Astrocyte of the spinal cord (primary cell): ENCODE measurements at places on chromosomes 1 and 21.

- peak; percentile 47 for DNase-seq
These were observed 4.8 kb downstream of the MX2 start for GRCh38 chr21:41366522-41367151.

- peak; percentile 39 for DNase-seq
These were observed 509 bp downstream of the ADAMTS4 start for GRCh38 chr1:161198194-161198896.

- no peak for DNase-seq
These were observed 50.5 kb upstream of the PRELP start for GRCh38 chr1:203424861-203425662.

DNA sequence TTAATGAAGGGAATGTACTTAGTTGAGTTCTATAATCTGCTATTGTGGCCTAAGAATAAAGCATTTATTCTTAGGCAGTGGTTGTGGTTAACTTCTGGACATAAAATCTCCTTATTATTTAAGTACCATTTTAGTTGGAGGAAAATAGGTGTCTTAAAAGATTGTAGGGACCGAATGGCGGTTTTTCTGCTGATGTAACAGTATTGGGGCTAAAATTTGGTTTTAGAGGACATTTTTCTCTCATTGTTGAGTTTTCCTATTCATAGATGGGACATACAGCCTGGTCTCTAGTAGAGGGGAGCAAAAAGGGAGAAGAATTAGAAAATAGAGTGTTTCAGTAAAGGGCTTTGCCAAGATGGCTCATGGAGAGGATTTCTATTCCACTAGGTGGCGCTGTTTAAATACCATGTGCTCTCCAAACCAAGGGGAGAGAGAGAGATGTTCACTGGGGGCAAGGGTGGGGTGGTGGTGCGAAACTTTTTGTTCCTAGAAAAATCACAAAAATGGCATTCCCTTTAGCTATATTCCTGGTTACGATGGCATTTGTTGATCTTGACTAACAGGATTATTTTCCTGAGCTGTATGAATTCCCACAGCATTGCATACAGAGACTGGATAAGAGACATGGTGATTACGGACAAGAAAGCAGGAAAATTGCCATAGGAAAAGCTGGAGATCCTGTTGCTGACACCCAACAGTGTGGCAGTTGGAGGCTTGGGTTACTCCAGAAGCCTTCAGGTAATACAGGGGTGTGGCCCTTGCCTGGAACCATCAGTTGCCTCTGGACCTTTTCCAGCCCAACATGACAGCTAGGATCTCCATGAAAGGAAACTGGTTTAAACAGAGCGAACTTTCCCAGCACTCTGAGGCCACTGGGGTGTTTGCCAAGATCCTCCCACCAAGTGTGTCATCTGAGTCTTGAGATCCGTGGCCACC lies 18.2 kb upstream of the FCGR2A start:
- peak; percentile 46 for DNase-seq

DNA sequence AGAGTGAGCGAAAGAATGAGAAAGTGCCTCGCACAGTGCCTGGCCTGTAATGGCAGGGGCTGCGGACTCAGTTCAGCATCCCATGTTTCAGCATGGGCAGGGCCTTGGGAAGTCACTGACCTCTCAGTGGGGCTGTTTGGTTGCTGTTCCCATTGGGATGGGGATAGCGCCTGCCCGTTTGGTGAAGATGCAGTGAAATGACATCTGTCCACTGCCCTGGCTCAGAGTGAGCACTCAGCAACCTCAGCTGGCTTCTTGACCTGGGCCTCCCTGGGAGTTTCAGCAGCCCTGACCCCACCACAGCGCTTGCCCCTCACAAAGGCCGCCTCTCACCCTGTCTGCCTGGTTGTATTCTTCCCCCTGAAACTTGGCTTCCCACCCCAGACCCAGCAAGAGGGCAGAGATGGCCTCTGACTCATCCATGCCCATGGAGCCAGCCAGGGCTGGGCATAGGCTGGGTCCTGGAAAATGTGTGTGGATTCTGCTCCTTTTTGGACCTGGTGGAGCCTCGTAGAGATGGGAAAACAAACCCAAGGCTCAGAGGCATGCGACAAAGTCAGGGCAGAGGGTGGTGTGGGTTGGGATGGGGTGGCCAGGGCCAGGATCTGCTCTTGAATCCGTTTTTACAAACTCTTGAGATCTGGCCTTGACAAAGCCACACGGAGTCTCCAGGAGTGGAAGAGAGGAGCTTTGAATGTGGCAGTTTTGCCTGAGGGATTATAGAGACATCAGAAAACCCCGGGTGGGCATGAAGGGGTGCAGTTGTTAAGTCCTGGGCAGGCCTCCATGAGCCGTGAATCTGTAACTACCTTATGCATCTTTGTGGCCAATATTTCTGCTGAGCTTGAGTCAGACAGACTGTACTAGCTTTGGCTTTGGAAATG lies 1.2 kb downstream of the XKR8 start:
- no peak for DNase-seq

DNA sequence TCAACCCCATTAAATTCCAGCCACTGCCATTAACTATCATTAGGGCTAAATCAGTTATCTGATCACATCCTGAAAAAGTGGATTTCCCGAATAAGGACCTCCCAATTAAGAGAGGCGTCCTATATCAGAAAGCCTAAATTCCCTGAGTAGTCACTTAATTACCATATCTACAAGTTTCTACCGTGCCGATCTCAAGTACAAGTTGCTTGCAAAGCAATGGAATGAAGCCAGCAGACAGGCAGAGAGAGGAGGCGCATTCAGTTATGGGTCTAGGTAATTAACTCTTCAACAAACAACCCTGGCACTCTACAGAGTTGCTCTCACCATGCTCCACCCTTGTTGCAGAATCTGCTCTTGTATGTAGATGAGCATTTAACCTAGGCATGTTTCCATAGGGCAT lies 494.6 kb upstream of the RUNX1 start:
- DNase-seq, result no peak

DNA sequence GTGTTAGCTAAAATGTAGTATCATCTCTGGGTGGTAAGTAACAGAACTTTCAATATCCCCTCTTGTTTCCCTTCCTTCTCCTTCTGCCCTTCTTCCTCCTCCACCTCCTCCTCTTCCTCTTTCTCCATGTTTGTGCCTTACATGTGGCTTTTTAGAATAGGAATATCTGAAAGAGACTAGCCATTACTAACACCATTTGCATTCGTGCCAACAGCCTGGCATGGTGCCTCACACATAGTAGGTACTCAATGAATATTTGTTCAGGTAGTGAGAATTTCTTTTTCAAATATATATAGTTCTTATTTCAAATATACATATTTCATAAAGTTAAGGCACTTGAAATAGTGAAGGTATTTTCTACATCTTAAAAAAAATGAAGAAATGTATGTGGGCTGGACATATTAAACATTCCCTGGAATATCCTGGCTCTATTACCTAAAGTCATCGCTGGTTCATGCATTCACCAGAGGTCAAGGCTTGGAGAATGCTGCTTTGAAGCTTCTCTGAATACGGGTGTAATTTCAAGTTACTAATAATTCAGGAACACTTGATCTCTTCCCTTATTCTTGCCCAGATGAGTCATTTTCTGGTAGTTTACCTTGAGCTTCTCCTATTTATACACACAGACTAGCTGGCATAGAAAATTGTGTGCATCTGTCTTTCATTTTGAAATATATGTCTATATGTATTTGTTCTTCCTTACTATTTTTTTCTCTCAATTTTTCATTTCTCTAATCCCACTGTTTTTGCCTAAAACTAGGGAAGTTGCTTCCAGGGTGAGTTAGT lies 319.4 kb downstream of the TGFB2 start:
- DNase-seq, result peak; percentile 56

- DNase-seq, result no peak
These were observed 243.1 kb downstream of the S1PR1 start for GRCh38 chr1:101479945-101480344.

DNA sequence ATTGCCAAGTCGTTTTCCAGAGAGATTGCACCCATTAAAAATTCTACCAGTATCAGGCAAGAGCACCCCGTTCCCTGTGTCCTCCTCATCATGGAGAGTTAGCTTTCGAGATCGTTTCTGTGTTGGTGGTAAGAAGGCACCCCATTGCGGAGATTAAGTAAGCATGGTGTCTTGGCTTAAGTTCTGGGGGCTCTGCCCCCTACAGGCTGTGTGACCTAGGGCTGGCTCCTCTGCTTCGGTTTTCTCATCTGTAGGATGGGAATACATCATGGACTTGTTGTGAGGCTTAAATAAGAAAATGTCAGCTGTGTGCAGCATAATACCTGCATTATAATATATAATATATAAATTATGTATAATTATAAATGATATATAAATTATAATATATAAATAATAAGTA lies 36.8 kb upstream of the TENT5C start:
- DNase-seq, result no peak

- no peak for DNase-seq
These were observed 13.0 kb downstream of the PTPRC start for GRCh38 chr1:198651650-198652400.

DNA sequence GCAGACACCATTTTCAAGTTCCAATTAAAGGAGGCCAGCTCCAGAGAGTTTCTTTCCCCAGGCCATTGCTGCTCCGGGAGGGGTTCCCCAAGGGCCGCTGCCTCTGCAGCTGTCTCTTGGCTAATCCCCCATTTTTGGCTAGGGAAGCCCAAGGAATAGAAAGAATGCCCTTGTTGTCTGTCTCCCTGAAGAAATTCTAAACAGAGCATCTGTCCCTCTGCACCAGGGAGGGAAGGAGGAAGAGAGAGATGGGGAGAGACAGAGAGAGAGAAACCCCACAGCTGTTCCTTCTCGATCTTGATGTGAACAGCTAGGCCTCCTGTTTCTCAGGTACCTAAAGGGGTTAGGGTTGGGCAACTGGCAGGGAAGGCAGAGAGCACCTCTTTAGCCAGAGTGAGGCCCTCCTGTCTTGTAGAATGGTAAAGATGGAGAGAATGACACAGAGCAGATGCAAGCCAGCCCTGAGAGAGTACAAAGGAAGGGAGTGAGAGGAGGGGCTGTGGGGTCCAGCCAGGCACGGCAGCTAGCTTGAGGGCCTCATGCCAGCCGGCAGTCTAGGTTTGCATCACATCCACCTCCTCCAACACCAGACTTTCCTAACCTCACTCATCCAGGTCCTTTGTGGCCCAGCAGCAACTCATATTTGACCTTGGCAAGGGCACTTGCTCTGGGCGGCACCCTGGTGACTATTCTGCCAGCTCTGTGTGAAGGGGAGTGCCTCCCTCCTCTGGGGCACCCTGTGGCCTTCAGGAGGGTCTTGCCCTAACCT lies 13.1 kb downstream of the OPTC start:
- DNase-seq, result no peak

GRCh38 chr1:30810416-30811080 lies 53.0 kb upstream of the LAPTM5 start:
- DNase-seq, result no peak

- peak; percentile 75 for DNase-seq
These were observed 91.2 kb downstream of the SLC45A1 start for GRCh38 chr1:8409106-8409505.

GRCh38 chr1:143735764-143736461 lies 235.9 kb downstream of the FAM72C start:
- DNase-seq, result peak; percentile 0

- peak; percentile 99 for DNase-seq
These were observed 3.7 kb upstream of the SLC1A7 start for GRCh38 chr1:53145942-53146708.

DNA sequence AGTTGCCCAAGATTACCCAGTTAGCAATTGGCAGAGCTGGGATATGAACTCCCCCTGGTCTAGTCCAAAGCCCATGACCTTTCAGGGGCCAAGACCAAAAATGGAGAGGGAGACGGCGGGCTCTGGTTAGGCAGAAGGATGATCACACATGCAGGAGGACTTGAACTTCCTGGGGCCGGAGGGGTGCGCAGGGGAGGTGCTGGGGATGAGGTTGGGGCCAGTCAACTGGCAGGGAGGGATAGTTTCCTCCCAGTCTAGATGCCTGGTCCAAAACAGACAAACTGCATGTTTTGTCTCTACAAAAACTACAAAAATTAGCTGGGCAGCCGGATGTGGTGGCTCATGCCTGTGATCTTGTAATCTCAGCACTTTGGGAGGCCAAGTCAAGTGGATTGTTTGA lies 78.1 kb downstream of the NKAIN1 start:
- DNase-seq, result no peak

DNA sequence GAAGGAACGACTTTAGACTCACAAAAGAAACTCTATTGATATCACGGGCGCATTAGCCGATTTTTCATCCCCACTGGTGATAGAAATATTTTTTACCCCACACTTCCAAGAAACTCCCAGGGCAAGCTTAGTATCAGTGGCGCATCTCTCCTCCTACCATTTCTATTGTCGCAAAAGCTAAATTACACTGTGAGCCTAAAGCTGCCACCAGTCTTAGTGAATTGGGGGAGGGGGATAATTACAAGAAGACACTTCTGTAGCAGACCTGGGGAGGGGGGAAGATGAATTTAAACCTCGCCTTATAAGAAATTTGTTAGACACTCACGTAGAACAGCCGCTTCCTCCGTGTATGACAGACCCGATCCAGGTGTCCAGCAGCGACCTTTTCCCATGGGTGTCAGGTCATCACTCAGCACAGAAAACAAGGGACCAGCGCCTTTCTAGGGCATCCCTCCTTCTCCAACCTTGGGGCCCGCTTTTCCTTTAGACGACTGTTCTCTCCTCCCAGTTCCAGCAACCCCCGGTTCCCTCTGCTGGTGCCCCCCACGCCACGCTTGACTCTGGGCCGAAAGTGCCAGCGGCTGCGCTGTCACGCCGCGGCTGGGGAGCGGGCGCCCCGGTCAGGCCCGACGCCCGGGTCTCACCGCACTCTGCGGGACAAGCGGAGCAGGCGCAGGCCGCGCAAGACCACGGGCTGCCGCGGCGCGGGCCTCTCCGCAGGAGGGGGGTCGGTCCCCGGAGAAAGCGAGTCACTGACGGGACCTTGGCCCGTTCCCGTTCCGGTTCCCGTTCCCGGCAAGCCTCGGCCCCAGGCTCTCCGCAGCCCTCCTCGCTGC lies 821 bp downstream of the PHC2 start:
- no peak for DNase-seq

- DNase-seq, result no peak
These were observed 19.1 kb upstream of the AZIN2 start for GRCh38 chr1:33061834-33062233.

- DNase-seq, result no peak
These were observed 67.7 kb upstream of the C1orf87 start for GRCh38 chr1:60141276-60141675.
